Activated T-cell treated with anti-CD3 and anti-CD28 coated beads for 48 hours (primary cell): ENCODE measurements at places on chromosomes 4 and X.

- DNase-seq: no peak
Observed at GRCh38 chrX:42242004-42242403, 318.6 kb upstream of the CASK start.

DNA sequence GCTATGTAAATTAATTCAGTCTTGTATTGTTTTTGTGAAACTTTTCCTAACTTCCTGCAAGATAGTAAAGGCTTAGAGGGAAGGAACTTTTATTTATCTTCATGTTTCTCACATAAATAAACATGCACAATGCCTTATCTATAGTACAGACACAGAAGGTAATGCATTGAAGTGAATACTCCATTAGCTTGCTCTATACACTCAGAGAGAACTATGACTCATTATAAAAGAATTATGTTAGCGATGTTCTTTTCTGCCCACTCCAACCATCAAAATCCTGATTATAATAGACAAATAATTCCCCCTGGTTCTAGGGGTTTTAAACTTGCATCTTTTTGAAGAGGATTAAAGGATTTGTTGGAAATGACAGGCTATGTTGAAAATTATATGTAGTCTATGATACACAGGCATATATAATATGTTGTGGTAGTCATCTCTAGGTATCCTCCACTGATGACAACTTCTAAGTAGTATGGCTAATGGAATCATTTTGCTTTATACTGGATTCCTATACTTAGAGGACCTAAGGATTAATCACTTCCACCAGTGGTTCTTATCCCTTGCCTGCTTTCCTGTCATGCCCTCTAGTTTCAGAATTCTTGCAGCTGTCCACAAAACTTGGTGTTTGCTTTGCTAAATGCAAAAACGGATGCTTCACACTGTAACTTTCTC lies 115.7 kb downstream of the NDST4 start:
- no peak for DNase-seq

DNA sequence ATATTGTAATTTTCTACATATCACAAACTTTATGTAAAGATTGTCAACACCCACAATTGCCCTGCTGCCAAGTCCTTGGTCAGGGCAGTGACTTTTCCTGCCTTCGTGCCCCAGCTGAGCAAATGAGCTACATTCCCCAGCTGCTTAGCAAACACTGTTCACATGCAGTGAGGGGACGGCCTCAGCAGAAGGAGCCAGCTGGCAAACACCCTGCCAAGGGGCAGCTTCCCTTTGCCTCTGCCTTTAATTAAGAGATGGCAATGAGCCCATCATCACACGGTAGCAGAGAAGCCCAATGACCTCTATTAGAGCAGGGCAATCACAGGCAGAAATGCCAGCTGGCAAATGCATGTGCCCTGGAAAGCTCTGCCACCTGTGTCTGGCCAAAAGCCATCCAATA lies 253.4 kb downstream of the EPHA5 start:
- no peak for DNase-seq

DNA sequence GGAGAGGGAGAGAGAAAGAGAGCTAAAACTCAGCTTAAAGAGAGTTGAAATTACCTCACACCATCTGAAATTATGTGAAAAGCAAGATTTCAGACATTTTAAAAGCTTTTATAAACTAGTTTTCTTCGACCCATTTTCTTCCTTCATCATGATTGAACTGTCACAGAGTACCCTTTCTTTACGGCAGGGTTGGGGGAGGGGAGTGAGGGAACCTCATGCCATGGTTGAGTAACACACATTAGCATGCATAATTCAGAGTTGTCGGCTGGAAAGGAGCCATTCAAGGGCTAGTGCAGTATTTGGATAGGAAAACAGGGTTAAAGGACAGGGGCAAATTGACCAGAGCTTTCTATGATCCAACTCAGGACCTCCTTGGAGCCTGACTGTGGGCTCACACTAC lies 46.2 kb downstream of the PCDH19 start:
- DNase-seq: no peak

DNA sequence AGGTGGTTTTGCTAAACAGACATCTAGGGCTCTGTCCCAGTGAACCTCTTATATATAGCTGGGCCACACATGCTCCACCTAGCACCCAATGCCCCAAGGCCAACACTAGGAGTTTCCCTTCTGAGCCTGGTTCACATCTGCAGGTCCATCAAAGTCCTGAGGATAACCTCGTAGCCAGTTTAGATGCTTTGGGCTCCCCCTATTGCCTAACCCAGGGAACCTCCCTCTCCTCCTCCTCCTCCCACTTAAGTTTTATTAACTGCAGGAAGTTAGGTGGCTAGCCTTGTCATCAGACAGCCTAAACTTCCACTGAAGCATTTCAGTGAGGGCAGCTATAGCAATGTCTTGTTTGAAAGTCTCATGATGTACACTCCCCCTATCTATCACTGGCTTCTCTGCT lies 88.0 kb downstream of the GUCY2F start:
- no peak for DNase-seq

DNA sequence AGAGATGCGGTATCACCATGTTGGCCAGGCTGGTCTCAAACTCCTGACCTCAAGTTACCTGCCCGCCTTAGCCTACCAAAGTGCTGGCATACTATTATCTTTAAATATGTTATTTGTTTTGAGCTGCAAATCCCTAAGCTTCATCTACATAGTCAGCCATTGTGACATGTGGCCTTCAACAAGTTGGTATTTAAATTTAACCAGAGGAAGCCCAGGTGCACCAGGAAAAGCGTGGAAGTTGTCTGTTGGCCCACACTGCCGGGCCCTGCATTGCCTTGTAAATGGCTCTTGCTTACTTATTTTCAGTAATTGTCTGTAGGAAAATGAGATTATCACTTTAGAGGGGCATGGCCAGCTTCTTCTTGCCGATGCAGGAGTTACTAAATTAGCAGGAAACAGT lies 6.0 kb downstream of the WWC2 start:
- no peak for DNase-seq

- no peak for DNase-seq
Observed at GRCh38 chr4:156829201-156829873, 142.3 kb downstream of the PDGFC start.

- no peak for DNase-seq
Observed at GRCh38 chrX:39017716-39018115, 216.5 kb downstream of the MID1IP1 start.

DNA sequence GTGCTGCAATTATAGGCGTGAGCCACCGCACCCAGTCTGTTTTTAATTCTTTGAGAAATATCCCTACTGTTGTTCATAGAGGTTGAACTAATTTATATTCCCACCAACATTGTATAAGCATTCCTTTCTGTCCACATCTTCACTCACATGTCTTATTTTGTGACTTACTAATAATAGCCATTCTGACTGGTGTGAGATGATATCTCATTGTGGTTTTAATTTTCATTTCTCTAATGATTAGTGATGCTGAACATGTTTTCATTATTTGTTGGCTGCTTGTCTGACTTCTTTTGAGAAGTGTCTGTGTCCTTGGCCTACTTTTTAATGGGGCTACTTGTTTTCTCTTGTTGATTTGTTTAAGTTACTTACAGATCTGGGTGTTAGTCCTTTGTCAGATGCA lies 310.9 kb upstream of the MAOA start:
- DNase-seq: no peak

- DNase-seq: no peak
Observed at GRCh38 chr4:8835521-8836365, 35.9 kb downstream of the HMX1 start.

DNA sequence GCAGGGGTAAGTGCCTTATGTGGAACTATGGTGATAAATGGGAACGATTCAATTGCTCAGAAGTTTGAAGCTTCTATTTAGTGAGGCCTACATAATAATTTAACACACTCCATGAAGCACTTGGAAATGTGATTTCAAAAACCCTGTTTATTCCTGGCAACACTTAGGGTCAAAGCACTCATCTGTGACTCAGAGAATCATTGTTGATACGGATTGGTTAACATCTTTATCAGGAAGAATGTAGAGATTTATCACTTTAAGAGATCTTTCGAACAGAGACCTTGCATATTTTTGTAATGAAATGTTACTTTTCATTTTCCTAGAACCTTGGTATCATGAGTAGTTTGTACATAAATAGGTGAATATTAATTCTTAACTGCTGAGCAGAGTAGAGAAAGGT lies 269.1 kb upstream of the SLIT2 start:
- DNase-seq: no peak

GRCh38 chr4:40283968-40284367 lies 51.2 kb upstream of the CHRNA9 start:
- DNase-seq: peak; percentile 71

GRCh38 chr4:84483688-84484087 lies 15.4 kb downstream of the NKX6-1 start:
- DNase-seq: no peak
